ENCODE measurements at places on chromosomes 12 and 14.

DNA sequence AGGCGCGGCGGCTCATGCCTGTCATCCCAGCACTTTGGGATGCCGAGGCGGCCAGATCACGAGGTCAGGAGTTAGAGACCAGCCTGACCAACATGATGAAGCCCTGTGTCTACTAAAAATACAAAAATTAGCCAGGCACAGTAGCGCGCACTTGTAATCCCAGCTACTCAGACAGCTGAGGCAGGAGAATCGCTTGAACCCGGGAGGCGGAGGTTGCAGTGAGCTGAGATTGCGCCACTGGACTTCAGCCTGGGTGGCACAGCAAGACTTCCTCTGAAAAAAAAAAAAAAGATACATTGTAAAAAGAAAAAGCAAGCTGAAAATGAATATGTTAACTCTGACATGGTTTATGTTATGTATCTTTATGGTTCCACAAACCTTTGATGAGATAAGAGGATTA lies 33.6 kb downstream of the RPGRIP1 start:
- DNase-seq, result no peak

DNA sequence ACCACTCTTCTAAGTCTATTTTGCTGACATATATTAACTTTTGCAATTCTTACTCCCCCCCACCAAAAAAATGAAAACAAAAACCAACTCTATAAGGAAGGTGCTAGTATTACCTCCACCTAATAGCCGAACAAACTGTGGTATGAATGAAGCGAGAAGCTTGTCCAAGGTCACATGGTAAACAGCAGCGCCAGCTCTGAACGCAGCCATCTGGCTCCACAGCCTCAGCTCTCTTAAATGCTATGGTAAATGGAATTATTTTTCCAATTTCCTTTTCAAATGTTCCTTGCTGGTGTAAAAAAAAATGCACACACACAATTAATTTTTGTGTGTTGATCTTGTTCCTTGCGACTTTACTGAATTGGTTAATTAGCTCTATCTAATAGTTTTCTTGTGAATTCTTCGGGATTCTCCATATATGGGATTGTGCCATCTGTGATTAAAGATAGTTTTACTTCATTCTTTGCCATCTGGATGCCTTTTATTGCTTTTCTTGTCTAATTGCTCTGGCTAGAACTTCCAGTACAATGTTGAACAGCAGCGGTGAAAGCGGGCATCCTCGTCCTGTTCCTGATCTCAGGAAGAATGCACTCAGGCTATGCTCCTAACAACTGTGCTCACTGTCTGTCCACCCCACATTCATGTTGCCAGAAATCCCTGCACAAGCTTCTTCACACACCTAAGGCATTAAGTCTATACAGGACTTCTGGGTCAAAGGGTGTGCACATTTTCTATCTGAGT lies 10.7 kb upstream of the C12orf76 start:
- no peak for DNase-seq

DNA sequence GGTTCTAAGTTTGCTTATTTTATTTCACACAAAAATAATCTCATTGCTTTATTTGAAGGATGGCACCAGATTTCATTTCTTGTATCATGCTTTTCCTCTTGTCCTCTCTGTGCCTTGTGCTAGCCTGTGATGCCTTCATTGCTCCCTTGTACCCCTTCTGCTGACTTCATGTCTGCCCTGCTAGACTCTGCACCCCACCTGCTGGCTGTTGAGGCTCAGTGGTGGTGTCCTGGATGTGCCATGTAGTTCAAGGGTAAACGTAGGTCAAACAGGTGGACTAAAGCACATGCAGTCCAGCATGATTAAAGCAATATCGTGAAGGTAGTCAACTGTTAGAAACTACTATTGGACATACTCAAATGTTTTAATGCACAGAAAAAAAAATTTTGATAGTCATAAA lies 21.6 kb downstream of the MRPS35 start:
- DNase-seq, result no peak

GRCh38 chr12:67437011-67437410 lies 167.9 kb downstream of the CAND1 start:
- DNase-seq, result no peak

- DNase-seq, result no peak
These were observed 1.7 kb downstream of the ATF7 start for GRCh38 chr12:53624458-53624857.

GRCh38 chr14:23047034-23047634 lies 5.1 kb downstream of the PSMB11 start:
- DNase-seq, result no peak

- DNase-seq, result no peak
These were observed 83.5 kb downstream of the CAND1 start for GRCh38 chr12:67352682-67353081.

- DNase-seq, result no peak
These were observed 52.2 kb downstream of the CKAP4 start for GRCh38 chr12:106195621-106196027.

DNA sequence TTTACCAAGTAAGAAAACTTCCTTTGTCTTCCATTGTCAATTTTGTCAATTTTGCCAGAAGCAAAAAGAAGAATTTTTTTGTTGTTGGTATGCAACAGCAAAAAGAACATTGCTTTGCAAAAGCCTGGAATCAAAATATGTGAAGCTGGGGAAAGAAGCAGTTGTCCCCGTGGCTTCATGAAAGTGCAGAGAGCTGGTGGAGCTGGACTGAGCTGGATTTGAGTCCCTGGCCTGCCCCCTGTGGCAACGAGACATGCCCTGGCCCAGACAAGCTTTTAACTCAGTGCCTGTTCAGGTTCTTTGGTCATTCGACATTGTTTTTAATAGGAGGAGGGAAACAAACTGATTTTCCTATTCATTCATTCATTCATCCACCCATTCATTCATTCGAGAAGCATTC lies 70.3 kb downstream of the SLC15A4 start:
- no peak for DNase-seq

DNA sequence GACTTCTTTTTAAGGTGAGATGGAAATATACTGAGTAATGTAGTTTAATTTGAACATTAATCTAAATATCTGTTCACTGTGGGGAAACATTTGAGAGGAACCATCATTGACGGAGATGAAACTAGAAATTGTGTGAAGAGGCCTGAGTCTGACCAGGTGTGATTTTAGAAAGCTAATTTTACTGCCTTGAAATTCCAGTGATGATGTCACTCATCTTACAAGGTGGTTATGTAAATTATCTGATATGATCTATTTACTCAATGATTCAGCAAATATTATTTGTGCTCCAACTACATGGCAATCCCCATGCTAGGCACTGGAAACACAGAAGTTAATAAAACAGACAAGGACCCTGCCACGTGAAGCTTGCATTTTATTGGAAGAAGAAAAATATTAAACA lies 435.7 kb upstream of the DCN start:
- no peak for DNase-seq

DNA sequence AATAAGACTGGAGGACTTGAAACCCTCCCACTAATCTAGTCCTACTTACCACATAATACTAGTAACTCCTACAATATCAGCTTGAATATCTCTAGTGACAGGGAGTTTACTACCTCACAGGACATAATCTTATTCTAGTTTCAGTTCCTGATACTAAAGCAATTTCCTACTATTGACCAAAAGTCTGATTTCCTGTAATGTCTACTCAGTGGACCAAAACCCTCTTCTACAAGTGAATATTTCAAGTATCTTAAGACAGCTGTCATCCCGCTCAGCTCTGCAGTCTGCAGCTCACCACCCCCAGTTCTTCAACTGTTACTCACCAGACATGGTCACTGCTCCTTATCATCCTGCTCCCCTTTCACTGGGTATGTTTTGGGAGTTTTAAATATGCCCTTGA lies 70.8 kb upstream of the TMCC3 start:
- DNase-seq, result no peak

DNA sequence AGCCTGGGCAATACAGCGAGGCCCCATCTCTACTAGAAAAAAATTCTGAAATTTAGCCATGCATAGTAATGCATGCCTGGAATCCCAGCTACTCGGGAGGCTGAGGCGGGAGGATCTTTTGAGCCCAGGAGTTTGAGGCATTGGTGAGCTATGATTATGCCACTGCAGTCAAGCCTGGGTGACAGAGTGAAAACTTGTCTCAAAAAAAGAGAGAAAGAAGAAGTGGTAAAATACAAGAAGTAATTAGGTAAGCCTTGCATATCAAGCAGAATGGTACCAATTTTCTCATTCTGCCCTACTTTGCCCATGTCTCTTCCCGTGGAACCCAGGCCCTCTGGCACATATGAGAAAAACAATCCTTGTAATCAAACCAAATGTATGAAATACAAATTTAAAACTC lies 70.7 kb downstream of the SUSD6 start:
- DNase-seq, result no peak

DNA sequence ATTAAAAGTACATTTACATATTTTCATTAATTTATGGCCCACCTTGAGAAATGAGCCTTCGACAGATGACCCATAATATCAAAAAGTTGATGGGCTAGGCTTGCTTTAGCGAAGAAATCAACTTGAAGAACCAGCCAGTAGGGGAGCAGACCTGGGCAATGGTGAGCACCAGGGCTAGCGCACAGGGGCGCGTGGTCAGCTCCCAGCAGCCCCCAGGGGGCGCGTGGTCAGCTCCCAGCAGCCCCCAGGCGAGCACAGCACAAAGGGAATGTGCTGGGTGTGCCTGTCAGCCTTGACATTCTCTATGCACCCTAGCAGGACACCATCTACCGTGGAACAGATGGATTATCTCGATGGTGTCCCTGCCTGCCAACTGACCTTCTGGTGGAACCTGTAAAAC lies 15.3 kb upstream of the SOX5 start:
- DNase-seq, result no peak

DNA sequence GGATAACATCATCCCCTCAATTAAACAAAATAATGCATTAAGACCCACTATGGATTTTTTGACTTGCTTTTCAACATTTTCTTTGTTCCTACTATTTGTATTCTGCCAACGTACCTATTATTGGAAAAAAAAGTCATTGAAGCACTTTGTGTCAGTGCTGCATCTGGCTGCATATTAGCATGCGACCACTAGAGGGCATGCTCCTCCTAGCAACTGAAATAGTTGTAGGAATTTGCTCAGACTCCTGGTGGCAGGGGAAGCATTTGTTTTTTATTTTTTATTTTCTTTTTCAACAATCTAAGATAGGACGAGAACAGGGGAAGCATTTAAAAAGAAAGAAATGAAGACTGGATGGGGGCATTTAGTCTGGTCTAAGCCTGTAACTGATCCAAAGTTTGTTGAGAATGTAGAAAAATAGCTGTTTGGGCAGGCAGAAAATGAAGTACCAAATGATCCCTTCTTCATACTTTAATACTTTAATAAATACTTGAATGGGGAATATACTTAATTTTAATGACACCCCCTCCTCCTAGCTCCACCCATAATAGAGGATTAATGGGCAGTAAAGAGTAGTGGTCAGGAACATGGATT lies 14.5 kb upstream of the CLEC4A start:
- DNase-seq, result peak; percentile 58

DNA sequence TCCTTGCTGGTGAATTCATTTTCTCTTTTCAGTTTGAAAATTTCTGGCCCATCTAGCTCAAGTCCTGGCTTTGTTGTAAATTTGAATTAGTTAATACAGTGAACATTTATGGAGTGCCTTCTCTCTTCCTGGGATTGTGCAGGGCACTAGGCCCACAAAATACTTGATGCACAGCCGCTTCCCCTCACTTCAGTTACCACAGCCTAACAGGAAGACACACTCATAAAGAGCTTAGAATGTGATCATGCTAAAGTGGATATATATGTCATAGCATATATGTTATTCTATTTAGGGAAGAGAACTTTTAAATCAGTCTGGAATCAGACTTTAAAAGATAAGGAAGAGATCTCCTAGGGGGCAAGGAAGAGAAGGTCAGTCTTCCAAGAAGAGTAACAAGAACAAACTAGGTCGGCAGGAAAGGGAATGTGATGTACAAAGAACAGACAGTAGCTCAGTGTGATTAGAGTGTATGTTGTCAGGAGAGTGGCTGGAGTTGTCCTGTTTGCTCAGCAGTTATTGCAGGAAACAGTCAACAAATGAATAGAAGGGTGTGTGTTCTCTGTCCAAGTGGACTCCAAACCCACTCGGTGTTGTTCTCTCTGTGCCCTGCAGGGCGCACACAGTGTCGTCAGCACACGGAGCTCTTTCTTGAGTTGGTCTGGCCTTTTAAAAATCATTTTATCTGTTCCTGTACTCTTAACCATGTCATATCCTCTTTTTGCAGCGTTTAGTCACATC lies 74.4 kb downstream of the DAAM1 start:
- no peak for DNase-seq

DNA sequence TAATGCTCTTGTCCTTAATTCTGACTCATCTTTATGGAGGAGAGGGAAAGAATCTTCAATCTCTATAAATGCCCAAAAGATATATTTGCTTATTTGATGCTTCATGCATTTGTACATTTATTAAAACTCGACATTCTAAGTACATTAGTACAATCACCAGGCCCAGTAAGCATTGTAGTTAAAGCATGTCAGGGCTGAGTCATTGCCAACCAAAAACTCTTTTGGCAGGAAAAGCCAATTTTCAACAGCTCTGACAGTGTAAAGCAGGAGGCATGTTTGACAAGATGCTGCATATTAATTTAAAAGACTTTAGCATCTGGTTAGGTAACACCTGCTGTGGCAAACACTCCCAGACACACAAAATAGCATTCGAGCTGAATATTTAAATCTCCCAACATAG lies 290.9 kb downstream of the PPFIA2 start:
- DNase-seq, result no peak

DNA sequence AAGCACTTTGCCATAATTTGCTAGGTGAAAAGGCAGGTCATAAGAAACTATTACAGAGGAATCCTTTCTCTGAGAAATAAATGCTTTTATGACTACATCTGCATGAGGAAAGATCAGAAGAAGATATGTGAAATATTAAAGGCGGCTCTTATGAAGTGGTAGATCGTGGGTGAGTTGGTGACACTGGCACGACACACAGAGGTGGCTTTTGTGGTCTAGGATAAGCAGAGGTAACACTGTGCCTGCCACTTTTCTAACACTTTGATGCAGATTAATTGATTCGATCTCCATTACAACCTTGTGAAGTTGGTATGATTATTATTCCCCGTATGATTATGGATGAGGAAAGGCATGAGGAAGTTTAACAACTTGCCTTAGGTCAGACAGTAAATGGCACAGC lies 60.0 kb upstream of the ELK3 start:
- DNase-seq, result no peak

DNA sequence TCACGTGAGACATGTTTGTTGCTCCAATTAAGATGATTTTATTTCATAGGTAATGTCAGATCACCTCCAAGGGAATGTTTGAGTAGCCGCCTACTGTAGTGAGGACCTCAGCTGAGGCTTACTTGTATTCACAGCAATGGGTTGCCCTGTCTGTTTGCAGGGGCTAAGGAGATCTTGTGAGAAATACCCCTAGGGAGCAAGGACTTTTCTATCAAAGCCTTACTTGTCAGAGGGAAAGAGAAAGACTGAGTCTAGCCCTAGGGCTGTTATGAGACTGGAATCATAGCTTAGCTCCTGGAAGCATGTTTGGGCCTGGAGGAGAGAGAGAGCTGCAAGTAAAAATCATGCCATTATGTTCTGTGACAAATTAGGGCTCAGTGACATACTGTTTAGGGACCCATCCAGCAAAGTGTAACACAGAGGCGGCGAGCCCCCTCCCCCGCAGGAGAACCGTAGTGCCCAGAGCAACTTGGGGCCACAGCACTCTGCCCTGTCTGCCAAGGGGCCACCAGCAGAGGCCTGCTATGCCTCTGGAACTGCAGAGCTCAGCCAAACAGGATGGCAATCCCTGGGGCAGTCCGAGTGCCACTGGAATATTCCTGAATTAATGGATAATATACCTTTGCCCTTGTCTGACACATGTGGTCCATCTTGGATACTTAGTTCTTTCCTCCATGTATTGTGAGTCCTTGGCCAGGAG lies 178.8 kb downstream of the DACT1 start:
- DNase-seq, result no peak

- DNase-seq, result peak; percentile 78
These were observed 19.0 kb upstream of the GPRC5A start for GRCh38 chr12:12872139-12872933.

Measured in NCI-H460 (cell line).